ENCODE measurements at places on chromosomes 3 and 15.

DNA sequence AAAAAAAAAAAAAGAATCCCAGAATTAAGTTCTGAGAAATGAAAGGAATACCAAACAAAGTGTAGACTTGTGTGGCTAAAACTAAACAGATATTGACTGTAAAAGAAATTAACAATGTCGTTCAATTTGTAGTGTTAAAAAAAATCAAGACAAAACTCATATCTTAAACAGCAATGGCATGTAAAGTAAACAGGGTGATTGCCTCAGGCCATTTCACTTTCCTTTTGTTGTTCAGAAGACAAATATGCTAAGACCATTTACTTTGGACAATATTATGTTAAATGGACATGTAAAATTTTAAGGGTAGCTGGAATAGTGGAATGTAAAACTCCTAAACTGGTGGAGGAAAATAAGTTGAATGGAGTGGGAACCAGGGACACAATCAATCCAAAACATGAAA lies 139.1 kb downstream of the RTP4 start:
- no peak for DNase-seq

DNA sequence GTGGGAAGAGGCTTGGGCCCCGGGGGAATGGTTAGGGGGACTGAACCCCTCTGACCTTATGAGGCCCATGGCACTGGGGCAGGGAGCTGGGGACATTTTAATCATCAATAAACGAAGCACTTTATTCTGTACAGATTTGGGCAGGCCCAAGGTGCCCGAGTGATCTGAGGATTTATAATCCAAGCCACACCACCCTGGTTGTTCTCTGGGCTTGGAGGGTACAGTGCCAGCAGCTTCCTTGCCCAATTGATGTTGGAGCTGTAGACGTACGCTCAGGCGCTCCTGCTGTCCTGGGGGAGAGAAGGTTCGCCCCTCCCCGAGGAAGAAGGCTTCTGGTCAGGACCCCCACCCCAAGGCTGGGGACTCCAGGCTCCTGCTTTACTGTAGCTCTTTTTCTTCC lies 12.5 kb downstream of the ZBTB47 start:
- no peak for DNase-seq

GRCh38 chr3:13200946-13201345 lies 127.7 kb upstream of the IQSEC1 start:
- DNase-seq = no peak

- no peak for DNase-seq
Observed at GRCh38 chr3:492586-493316, 296.2 kb downstream of the CHL1 start.

DNA sequence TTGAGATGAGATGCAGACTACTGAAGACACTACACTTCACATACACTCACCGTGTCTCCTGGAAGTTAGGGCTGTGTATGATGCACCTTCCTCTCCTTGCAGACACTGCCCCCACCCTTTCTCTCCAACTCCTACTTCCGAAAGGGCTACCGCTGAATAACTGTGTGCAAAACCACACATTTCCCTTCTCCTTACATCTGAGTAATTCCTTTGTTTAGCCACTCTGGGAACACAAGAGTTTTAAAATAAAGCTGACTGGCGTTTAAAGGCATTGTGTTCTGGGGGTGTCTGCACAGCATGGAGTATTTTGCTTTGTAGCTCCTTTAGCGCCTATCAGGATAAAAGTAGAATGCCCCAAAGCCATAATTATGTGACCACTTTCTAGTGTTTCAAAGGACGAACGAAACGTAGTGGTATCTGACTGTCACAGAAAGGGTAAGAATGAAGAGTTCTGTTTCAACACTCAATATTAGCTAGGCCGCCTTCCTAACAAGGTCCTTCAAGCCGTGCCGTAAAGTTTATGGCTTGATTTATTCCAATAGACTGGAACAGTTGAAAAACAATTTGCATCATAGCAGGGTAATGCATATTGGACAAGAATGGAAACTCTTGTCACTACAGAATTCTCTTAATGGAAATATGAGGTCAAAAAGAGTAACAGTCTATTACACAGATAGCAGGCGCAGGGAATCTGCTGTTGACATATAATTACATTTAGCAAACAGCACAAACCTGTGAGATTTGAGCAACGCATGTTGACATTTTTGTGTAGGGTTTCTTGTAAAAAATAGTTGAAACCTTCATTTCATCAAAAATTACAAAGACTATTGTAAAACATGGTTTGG lies 619.9 kb downstream of the FOXP1 start:
- no peak for DNase-seq

DNA sequence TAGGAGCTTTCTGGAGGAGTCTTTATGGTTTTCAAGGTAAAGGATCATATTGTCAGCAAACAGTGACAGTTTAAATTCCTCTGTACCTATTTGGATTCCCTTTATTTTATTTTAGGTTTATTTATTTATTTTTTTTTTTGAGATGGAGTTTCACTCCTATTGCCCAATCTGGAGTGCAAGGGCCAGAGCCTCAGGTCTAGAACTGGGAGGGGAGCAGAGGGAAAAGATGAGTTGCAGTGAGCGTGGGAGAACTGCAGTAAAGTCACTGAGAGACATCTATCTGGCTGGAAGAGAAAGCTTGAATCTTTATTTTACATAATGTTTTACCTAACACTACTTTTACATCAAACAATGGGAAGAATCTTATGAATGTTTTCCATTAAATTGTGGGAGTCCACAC lies 49.5 kb upstream of the GK5 start:
- DNase-seq = no peak

DNA sequence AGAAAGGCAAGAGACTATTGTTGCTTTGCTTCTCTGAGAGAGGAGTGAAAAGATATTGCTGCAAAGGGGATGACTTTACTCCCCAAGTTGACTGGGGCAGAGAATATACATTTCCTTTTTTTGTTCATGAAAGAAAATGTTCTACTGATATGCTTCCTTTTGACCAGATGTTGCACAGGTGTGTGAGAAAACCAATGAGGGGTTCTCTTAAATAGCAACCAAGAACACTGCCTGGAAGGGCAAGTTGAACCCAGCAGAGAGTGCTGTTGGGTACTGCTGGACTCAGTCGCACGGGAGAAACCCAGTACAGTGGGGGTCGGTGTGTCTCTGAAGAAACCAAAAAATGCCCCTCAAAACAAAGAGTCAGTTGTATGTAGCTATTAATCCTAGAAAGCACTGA lies 101.2 kb downstream of the CHST2 start:
- DNase-seq = no peak

DNA sequence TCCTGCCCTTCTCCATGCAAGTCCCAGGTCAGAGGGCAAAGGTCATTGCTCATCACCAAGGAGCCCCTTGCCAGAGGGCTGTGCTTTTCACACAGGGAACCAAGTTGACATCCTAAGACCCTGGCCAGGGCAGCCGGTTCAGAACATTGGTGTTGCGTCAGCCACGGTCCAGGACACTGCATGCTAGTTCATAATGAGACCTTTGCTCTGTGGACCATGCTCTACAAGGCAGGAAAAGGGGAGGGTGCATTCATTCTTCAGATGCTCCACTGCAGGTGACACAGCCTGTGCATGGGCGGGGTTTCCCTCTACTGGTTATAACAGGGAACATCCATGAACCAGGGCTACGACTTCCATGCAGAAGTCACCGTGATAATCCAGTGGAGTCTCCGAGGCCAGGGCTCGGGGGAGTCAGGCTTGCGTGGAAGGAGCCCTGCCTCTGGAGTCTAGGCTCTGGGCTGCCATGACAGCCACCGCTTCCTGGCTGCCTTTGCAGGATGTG lies 81.6 kb downstream of the OCA2 start:
- no peak for DNase-seq

DNA sequence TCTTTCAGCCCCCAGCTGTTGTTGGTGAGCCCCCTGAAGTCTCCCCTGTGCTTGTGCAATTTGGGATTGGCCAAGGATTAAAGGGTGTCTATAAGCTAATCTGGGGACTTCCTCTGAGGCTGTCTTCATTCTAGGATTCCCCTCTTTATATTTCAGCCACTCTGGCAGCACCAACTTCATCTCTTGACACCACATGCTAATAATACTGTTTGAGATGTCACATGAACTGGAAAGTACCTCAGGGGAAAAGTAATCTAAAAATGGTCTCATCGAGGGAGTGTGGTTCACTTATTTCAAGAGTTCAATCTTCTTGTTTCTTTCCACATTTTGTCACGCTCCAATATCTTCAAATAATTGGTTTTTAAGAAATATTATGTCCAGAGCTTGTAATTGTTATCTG lies 279.2 kb upstream of the TMC3 start:
- DNase-seq = no peak

- no peak for DNase-seq
Observed at GRCh38 chr3:134544316-134544715, 58.5 kb downstream of the CEP63 start.

GRCh38 chr3:71582612-71583565 lies 639 bp downstream of the FOXP1 start:
- DNase-seq = peak; percentile 26

DNA sequence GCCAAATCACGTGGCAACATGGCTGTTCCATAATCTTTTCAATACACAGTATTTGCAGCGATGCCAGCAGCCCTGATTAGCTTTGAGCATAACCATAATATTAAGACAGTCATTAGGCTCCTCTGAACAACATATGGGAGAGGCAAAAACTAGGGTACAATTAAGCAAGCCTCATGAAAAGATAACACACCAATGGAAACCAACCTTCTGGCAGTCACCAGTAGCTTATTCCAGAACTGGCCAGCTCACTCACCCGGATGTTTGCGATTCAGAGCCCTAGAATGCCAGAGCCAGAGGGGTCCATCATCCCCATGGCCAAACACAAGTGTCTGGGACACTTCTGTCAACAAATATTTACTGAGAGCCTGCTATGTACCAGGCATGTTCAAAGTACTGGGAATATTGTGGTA lies 48.8 kb upstream of the PLXND1 start:
- no peak for DNase-seq

DNA sequence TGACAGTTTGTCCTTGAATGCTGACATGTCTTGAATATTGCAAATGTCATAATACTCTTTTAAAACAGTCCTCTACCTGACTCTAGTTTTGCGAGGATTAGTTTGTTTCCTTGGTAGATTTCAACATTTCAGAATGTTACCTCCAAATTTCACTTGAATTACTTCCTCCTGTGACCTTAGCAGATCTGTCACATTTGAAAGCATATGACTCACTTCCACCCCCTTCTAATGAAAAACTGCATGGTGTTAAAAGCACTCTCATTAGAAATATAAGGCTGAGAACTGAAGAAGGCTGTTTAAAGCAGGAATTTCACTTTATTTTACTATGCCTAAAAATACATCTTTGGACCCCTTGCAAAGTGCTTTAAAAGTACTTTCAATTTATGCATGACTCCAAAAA lies 598.7 kb upstream of the TGFBR2 start:
- no peak for DNase-seq

- DNase-seq = no peak
Observed at GRCh38 chr15:45134682-45135604, 5.1 kb downstream of the DUOX1 start.

GRCh38 chr3:133208184-133208583 lies 170.0 kb downstream of the TMEM108 start:
- DNase-seq = no peak

GRCh38 chr15:58854593-58854992 lies 78.9 kb downstream of the SLTM start:
- no peak for DNase-seq

DNA sequence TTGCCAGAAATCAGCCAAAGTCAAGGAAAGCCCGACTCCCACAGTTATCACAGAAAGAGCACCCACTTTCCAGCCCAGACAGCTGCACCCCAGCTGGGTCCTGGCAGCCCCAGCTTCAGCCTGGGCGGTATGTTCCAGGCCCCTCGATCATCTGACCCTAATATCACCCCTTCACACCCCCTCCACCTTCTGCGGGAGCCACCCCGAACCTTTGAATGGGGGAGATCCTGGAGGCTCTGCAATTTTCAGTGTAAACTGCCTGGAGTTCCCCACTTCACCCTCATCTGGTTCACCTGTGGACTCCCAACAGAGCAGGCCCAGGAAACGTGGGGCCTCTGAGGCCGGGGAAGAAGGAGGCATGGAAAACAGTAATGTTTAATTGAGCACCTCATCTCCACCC lies 5.9 kb downstream of the PRSS50 start:
- DNase-seq = no peak

- DNase-seq = no peak
Observed at GRCh38 chr3:170055209-170055608, 17.4 kb downstream of the GPR160 start.

GRCh38 chr3:8870134-8870533 lies 93.1 kb downstream of the RAD18 start:
- no peak for DNase-seq

DNA sequence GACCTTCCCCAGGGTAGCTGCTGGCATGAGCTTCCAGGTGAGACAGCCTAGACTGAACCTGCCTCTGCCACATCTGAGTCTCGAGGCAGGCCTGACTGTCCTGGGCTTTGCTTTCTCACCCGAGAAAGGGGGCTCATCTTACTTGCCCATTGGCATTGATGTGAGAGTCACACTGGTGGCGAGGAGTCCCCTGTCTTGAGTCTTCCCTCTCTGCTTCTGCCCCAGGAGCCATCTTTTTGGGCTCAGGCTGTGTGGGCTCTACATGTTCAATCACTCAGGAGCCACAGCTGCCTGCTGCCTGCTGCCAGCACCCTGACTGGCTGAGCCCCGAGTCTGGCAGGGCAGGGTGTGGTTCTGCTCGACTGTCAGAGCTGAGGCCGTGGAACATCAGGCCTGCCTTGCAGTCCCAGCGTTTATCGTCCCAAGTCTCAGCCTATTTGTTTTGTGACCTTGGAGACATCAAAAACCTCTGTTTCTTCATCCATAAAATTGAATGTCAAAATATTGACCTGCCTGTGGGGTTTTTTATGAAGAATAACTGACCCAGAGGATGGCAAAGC lies 132.5 kb downstream of the DNAJB8 start:
- no peak for DNase-seq

GRCh38 chr3:107637416-107638183 lies 114.8 kb downstream of the BBX start:
- no peak for DNase-seq

DNA sequence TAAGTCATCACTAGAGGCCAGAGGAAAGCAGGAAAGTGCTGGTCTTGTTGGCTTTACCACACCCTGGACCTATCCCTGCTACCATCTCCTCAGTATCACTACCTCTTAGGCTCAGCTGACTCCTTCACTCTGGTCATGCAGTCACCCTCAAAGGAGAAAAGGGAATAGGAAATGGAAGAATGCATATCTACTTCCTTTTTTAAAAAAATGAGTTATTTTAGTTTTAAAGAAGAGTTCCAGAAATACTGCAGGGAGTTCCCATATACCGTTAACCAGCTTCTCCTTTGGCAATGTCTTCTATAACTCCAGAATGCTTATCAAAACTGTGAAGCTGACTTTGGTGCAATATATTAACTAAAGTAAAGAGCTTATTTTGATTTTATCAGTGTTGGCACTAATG lies 688.6 kb downstream of the DIPK2A start:
- no peak for DNase-seq

DNA sequence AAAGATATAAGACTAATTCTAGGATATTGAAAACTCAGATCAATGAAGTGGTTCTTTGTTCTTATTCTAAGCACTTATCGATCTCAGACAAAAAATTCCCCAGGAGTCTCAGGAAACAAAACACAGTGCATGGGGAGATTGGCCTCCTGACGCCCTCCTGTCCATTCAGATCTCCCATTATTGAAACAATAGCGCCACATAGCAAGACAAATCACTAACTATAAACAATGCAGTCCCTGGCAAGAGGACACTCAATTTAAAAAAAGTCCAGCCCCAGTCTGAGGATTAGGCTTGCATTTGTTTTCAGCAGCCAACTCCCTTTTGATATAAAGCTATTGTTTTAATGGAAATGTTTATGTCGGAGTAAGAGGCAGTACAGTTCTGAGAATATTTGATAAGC lies 528.2 kb downstream of the GABRG3 start:
- no peak for DNase-seq

All from SJCRH30 (cell line).